ENCODE measurements at places on chromosomes 5 and 9.

- no peak overlapping the region for H3K27ac ChIP-seq
- ATAC-seq, result no peak
- H3K36me3 ChIP-seq, result no peaks in the 10 kb centered on the region
- peaks cover 6% of the 10 kb centered on the region for H3K4me1 ChIP-seq
Observed at GRCh38 chr5:123112196-123112595, 23.2 kb downstream of the PRDM6 start.

GRCh38 chr9:2317591-2317990, 302.4 kb downstream of the SMARCA2 start:
- ATAC-seq, result no peak
- H3K4me3 ChIP-seq, result no peak overlapping the region
- no peaks in the 10 kb centered on the region for H3K4me1 ChIP-seq

DNA sequence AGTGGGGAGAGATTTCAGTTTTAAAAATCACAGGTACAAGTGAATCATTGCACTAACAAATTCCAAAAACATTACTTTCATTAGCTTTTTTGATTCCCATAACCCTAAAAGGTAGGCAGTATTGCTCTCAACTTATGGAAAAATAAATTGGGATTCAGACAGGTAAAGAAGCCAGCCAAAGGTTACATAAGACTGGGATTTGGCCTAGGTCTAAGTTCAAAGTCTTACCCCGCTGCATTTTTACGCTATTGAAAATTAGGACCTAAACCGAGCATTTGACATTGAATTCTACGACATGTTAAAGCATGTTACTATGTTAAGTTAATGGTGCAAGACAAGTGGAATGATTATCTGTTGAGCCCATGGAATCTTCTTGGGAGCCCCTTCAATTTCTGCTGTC, 89.6 kb downstream of the ENC1 start:
- no peaks in the 10 kb centered on the region for H3K4me1 ChIP-seq
- H3K4me3 ChIP-seq, result no peak overlapping the region
- peaks cover 12% of the 10 kb centered on the region for H3K27me3 ChIP-seq
- no peak for ATAC-seq

GRCh38 chr9:4674783-4675182, 4.6 kb upstream of the CDC37L1 start:
- no peaks in the 10 kb centered on the region for H3K4me1 ChIP-seq
- H3K4me3 ChIP-seq, result no peak overlapping the region
- H3K27me3 ChIP-seq, result no peaks in the 10 kb centered on the region
- ATAC-seq, result no peak

Measured in stimulated activated memory B cell treated with anti-CD40 and anti-IgM and Interleukin-4, amounts not matched to agents 10 μg/mL and 1 μg/mL and 100 μg/mL, for 72 hours (primary cell).